ENCODE measurements at places on chromosomes 11 and 22.

DNA sequence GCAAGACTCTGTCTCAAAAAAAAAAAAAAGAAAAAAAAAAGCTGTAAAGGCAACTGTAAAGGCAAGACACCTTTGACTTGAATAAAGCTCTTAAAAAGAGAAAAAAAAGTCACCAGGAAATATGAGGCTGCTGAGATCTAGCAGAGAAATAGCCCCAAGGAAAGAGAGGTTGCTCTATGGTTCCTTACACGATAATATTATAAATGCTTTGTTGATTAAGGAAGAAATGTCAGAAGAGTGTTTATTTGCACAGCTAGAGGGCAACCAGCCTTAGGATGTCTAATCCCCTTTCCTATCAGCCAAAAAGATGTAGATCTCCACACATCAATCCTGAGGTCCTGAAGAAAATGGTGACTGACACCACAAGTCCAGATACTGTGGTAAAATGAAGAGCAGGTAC is 32.0 kb downstream of the RBFOX2 start:
- no peak for DNase-seq

- DNase-seq, result no peak
Observed at GRCh38 chr22:23555118-23555517, 25.0 kb downstream of the IGLL1 start.

GRCh38 chr11:119701591-119702549 is 27.1 kb downstream of the NECTIN1 start:
- DNase-seq, result no peak

GRCh38 chr22:20138417-20138738 is 6.8 kb downstream of the ZDHHC8 start:
- no peak for DNase-seq

Measured in hepatocyte (in vitro differentiated cells).